ENCODE measurements at places on chromosomes 1 and 21. TPM values are rescaled to one million over a fixed set of nuclear protein-coding genes. Genes with fewer than 3 reads are reported as not detected.

DNA sequence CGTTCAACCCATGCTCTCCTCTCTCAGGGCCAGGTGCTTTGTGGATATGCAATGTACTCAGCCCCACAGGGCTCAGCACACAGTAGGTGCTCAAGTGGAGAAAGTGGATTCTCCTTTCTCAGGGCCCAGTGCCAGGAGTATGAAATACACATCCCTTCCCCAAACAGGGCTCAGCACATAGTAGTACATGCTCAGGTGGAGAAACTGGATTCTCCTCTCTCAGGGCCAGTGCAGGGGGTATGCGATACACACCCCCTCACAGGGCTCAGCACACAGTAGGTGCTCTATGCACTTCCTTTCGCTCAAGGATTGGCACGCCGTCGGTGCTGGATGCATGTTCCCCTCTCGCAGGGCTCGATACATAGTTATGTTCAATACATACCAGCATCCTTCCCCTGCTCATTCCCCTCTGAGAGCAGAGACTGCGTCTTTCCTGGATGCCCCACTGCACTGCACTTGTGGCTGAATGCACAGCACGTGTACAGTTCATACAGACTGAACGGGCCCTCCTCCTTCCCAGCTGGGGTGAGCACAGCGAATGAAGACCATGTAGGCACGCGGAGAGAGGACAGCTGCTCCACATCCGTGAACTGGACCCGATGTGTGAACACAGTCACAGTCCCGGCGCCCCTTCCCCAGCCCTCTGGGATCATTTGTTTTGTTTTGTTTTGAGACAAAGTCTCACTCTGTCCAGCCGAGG is 16.6 kb upstream of the DISP3 start:
- DNase-seq: no peak

- no peak for DNase-seq
Observed at GRCh38 chr1:163538667-163539066, 216.9 kb downstream of the NUF2 start.

- DNase-seq: no peak
Observed at GRCh38 chr1:23129846-23130245, 38.8 kb downstream of the LUZP1 start.

SH2D1B gene
- not detected for total RNA-seq

- DNase-seq: no peak
Observed at GRCh38 chr1:181143102-181143859, 54.8 kb downstream of the IER5 start.

DNA sequence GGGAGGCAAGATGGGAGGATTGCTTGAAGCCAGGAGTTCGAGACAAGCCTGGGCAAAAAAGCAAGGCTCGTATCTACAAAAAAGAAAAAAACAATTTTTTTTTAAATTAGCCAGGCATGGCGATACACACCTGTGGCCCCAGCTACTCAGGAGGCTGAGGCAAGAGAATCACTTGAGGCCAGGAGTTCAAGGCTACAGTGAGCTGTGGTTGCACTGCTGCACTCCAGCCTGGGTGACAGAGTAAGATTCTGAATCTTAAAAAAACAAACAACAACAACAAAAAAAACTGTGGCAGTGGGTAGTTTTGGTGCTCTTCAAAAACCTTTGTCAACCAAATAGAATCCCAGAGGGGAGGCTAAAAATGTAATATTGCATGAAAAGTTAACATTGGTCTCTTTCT is 734 bp downstream of the PTPN22 start:
- no peak for DNase-seq

GRCh38 chr21:45740491-45741357 is 97.2 kb downstream of the PCBP3 start:
- no peak for DNase-seq

- peak; percentile 72 for DNase-seq
Observed at GRCh38 chr21:35027563-35028450, 21.3 kb downstream of the RUNX1 start.

DNA sequence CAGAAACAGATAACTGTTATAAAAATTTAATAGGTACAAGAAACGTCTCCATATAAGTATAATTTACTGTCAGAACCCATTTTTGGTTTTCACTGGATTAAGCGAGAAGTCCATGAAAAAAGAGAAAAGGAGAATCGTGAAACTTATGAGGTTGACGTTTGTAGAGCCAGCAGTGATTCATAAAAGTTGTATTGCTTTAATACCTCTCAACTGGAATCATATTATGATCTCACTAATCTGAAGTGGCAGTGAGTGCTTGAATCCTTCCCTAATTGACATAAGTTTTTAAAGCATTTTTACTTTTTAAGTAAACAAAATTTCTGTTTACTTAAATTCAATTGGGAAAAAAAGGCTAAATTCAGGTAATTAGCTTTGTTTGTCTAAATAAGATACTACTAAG is 315.3 kb downstream of the TPR start:
- DNase-seq: no peak

GOLT1A gene
- not detected for total RNA-seq

S100A9 gene
- total RNA-seq: 7.4 TPM

- no peak for DNase-seq
Observed at GRCh38 chr1:81974883-81975555, 174.3 kb downstream of the ADGRL2 start.

DNA sequence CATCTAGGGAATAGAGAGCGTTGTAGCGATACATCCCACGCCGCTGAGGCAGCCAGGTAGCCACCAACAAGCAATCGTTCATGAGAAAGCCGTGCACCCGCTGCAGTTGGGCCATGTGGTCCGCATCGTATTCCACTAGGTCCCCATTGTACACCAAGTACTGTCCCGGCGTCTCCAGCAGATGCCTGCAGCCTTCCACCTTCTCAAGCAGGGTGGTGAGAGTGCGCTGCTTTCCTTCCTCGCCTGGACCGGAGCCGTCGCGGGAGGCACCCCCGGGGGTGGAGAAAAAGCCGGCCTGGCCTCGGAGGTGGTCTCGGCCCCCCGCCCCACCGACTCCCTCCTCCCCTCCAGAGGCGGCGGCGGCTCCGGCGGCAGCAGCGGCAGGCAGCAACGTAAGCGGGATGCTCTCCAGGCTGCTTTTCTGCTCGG is 595 bp downstream of the EXOC8 start:
- DNase-seq: no peak

DNA sequence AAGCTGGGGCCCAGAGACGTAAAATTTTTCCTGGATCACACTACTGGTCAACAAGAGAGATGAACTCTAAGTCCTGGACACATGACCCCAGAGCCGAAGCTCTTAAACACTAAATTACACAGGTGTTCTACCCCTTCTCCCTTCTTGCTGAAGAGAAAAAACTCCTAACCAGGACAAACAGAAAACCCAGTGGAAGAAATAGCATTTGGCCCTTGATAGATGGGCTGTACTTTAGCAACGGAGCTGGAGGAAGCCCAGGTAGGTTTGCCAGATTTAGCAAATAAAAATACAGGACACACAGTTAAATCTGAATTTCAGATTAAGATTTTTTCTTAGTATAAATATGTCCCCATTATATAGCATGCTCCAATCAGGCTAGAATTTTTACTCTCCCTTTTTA is 72.7 kb downstream of the DIRAS3 start:
- DNase-seq: no peak

GRCh38 chr1:225811622-225812487 is 1.9 kb downstream of the EPHX1 start:
- no peak for DNase-seq

DNA sequence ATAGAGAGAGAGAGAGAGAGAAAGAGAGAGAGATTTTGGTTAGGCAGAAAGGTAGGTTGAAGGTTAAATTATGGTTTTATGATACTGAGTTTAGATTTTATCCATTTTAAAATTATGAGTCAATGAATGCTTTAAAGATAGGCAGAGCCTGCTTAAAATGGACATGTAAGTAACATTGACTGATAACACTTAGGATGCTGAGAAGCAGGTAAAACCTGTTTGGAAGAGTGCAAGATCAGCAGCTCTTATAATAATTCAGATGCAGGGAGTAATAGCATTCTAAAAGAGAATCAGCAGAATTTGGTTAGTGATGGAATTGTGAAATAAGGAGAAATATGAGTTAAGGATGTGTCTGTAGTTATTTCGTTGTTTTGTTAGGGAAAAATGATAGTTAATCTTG is 446.6 kb downstream of the PLA2G4A start:
- DNase-seq: no peak

DNA sequence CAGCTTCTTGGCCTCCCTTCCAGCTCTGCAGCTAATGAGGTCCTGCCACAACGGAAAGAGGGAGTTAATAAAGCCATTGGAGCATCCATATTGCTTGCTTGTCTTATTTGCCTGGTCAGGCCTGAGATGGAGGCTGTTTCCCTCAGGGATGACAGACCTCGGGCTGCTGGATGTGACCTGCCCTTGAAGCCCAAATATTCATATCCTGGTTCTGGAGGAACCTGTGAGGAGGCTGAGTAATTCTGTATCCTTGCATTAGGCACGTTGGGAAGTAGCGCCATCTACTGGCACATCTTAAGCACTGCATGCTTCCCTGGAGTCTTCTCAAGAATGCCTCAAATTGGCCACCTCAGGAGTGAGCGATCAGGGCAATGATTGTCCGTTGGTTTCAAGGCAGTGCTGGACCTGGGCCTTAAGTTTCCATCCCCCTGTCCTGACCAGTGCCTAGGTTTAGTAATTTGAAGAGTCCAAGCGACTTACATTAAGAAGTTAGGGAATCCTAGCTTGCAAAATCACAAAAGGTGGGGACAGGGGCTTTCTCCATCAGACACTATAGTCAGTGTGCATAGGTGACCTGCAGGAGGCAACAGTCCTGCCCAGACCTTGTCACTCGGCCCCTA is 13.8 kb upstream of the NASP start:
- peak; percentile 73 for DNase-seq

CLDN17 gene
- total RNA-seq: not detected

DNA sequence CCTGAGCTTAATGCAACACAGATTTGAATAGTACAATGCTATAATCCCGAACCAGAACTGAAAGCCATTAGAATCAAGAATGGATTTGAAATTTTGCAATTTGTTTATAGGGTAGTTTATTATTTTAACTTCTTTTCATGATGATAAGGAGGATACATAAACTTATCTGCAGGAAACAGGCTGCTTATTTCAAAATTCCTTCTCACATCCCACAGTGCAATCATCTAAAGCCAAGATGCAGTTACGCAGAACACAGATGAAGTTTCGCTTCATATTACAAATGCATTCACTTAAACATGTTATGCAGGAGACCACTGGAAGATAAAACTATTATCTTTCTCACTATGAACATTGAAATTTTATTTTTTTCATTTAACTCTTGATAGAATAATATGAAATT is 1019.6 kb downstream of the PLA2G4A start:
- DNase-seq: no peak

- no peak for DNase-seq
Observed at GRCh38 chr1:114609826-114610225, 28.4 kb upstream of the BCAS2 start.

DEPDC1 gene
- not detected for total RNA-seq

DNA sequence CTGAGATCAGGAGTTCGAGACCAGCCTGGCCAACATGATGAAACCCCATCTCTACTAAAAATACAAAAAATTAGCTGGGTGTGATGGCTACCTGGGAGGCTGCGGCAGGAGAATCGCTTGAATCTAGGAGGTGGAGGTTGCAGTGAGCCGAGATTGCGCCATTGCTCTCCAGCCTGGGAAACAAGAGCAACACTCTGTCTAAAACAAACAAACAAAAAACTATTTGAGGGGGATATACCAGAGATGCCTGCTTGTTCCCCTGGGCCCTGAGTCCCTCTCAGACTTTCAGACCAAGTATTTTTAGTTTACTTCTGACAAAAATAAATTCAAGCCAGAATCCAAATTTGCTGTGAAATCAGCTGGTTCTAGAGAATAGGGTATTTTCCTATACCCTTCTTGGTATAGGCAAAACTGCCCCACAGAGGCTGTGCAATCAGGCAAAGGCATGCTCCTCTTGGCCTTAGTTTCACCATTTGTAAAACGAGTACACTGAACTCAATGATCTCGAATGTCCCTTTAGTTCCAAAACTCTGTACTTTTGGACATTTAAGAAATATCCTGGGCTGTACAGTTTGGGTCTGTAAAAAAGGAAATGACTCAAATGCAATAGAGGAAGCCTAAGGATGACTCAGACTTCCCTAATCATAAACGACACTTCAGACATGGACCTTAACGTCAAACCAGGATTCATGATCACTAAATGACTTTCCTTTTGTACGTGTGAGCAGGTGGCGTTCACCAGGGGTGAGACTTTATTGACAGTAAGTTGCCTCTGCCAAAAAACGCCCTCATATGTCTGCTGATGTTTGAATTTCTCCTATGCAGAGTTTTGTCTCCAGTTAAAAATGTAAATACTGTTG is 16.1 kb downstream of the ENSA start:
- peak; percentile 83 for DNase-seq

DNA sequence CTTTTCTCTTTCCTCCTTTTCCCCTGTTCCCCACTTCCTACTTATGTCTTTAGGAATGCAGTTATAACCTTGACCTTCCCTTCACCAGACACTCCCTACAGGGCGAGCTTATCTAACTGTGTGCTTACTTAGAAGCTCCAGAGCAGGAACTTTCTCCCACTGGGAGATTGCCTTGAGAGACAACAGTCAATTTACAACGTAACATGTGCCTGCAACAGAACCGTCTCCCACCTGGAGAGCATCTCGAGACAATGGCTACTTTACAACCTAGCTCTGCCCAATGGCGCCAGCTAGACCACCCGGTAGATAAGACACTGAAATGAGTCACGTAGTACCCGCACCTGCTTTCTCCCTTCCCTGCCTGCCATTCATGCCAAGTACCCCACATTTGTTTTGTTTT is 16.7 kb downstream of the HMGN1 start:
- DNase-seq: no peak

DNA sequence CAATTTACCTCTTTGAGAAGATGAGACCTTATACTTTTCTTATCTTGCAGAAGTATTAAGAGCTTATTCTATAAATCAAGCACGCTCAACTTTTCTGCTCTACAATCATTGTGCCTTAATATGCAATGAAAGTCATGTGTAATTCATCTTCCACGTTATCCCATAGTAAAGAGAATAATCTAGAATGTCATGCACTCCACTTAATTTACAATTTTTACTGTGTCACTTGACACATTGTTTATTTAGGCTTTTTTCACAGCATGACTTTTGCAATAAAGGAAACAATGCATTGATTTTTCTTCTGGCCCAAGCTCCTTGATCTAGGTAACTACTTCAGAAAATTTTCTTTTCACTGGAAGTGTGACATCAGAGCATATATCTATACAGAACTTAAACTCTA is 290.9 kb downstream of the HHIPL2 start:
- DNase-seq: no peak

GRCh38 chr1:226351709-226352108 is 42.7 kb upstream of the LIN9 start:
- DNase-seq: no peak

DNA sequence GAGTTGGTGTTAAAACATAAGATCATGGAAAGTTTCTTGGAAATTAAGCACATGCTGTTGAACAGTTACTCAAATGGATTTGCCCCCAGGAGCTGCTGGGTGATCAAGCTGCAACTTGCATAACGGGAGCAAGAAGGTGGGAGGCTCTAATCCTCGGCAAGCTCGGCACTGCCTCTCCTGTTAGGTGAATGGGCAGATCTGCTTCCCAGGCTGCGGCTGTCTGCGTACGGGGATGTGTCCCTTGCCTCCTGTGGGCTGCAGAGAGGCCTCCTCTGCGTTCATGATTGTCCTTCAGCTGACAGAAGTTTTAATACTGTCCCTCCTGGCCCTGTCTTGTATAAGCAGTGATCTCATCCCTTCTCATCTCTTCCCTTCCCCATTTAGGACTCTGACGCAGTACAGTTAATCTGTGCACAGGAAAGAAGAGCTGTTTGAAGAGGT is 36.7 kb downstream of the ATP1A1 start:
- DNase-seq: no peak
